Esophagus (tissue), 2 donors: ENCODE measurements at places on chromosomes 12 and 14. TPM values are rescaled to one million over a fixed set of nuclear protein-coding genes. Genes with fewer than 3 reads are reported as not detected.

RPS6KL1 gene
- polyA plus RNA-seq: 2.8 TPM

CMTM5 gene
- 0.21 TPM for polyA plus RNA-seq

NKX2-1 gene
- 0.04 TPM for polyA plus RNA-seq

ADCY6 gene
- polyA plus RNA-seq: 7.2 TPM

APOLD1 gene
- 0.77 TPM for polyA plus RNA-seq

LMNTD1 gene
- not detected for polyA plus RNA-seq

TMPRSS12 gene
- polyA plus RNA-seq: 0.04 TPM

ERBB3 gene
- 102 TPM for polyA plus RNA-seq

BCL11B gene
- polyA plus RNA-seq: 1.7 TPM

GARIN6 gene
- not detected for polyA plus RNA-seq

RNF212B gene
- polyA plus RNA-seq: not detected

RIMKLB gene
- polyA plus RNA-seq: 11.2 TPM

RTRAF gene
- 83.5 TPM for polyA plus RNA-seq

PLEK2 gene
- 16.5 TPM for polyA plus RNA-seq

LGR5 gene
- 0.01 TPM for polyA plus RNA-seq

CCDC177 gene
- polyA plus RNA-seq: 0.01 TPM

CPM gene
- 4.1 TPM for polyA plus RNA-seq

CYP27B1 gene
- polyA plus RNA-seq: 0.64 TPM

CLEC1A gene
- polyA plus RNA-seq: 1.2 TPM

GALNT9 gene
- not detected for polyA plus RNA-seq

TAS2R8 gene
- polyA plus RNA-seq: not detected

AMIGO2 gene
- polyA plus RNA-seq: 1.5 TPM

ITGB7 gene
- polyA plus RNA-seq: 7.5 TPM

SERPINA12 gene
- not detected for polyA plus RNA-seq

LPAR5 gene
- 11.6 TPM for polyA plus RNA-seq

CABP1 gene
- polyA plus RNA-seq: 0.48 TPM

CDCA3 gene
- 19.3 TPM for polyA plus RNA-seq

DENND5B gene
- polyA plus RNA-seq: 0.55 TPM

ISM2 gene
- 0.12 TPM for polyA plus RNA-seq

OTOGL gene
- polyA plus RNA-seq: 0.39 TPM

DNAJC22 gene
- polyA plus RNA-seq: 0.02 TPM
